ENCODE measurements at places on chromosomes 11 and 22.

DNA sequence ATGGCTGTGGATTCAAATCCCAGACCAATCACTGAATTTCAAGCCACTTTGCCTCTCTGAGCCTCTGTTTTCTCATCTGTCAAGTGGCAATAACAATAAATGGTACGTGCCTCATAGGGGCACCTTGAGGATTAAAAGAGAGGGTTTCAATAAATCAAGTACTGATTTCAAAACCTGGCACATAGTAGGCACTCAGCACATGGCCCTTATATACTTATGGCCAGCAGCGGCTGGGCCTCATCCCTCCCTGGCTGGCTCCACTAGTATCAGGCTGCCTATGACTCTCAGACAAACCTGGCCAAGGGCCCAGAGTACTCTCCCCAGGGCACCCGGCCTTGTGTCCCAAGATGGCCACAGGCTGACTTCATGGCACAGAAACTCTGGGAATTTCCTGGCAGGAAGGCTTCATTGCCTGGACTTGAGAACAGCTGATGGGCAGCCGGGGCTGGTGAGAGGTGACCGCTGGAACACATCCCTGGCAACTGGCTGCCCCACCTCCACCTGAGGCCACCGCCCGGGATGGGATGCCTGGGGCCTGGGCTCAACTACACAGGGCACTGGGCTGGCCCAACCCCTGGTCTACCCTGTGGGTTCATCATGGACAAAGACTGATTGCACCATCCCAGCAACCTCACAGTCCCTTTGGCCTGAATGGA, 3.4 kb downstream of the FADS3 start:
- no peak for DNase-seq

DNA sequence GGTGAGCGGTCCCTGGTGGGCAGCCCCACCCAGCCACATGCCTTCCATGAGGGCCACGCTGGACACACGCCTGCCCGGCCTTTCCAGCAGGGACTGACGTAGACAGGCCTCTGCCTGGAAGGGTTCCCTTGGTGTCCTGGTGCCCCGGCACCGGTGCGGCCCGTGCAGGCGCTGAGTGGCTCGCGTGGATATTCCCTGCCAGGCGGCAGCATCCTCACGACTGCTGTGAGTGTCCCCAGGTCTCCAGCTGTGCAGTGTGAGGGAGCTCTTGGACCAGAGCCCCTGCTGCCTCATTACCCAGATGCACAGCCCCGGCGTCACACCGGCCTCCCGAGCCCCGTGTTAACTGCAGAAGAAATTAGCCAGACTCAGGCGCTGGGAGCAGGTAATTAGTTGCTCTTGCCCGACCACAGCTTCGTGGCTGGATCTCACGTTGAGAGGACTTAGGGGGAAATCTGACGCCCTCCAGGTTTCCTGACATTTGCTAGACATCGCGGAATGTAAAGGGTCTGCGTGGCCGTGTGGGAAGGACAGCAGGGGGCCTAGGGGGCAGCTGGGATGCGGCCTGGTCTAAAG, 1196.3 kb downstream of the BRD1 start:
- no peak for DNase-seq

DNA sequence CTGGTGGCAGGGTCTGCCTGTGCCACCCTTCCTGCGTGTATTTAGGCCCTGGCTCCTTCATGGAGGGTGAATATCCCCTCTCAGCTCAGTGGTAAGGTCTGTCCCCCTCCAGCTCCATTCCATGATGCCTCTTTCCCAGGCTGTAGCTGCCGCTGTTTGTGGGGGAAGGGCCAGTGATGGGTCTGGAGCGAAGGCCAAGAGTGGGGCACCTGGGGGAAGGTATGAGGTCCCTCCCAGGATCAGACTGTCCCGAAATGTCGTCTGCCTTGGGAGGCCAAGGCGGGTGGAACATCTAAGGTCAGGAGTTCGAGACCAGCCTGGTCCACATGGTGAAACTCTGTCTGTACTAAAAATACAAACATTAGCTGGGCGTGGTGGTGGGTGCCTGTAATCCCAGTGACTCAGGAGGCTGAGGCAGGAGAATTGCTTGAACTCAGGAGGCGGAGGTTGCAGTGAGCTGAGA, 1.1 kb downstream of the CD151 start:
- no peak for DNase-seq

DNA sequence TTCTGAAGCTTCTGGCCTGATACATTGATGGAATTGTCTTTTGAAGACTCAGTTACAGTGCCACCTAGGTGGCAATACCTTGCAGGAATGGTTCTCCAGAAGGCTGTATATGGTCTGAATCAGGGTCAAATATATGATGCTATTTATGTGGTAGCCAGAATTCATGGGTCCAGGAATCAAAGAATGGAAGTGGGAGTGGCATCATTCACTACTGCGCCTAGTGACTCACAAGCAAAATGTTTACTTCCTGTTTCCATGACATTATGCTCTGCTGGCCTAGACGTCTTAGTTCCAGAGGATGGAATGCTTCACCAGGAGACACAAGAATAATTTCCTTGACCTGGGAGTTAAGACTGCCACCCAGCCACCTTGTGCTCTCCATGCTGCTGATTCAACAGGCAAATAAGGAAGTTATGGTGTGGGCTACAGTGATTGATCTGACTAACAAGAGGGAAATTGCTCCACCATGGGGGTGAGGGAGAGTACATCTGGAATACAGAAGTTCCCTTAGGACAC, 491.8 kb downstream of the ETS1 start:
- DNase-seq: no peak

GRCh38 chr22:25183949-25184619, 15.6 kb upstream of the CRYBB3 start:
- no peak for DNase-seq

- DNase-seq: no peak
Measured at GRCh38 chr11:17801166-17801565, 66.6 kb downstream of the KCNC1 start.

DNA sequence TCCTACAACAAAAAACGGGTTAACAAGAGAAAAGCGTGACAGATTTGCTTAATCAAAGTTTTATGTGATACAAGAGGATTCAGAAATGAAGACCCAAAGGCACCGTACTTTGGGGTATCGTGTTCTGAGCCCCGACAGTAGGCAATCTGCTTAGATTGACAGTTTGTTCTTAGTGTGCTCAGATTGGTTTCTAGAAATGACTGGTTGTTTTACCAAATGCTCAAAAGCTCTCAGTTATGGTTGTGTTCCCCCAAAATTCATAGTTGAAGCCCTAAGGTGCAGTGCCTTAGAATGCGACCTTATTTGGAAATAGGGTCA, 102.7 kb downstream of the RASSF10 start:
- DNase-seq: no peak

All from activated CD4-positive, alpha-beta T cell treated with anti-CD3 and anti-CD28 coated beads, Interleukin-2, amount 50 U/mL, for 4 hours (primary cell).